Renal cortical epithelial cell (primary cell): ENCODE measurements at places on chromosomes 7 and 10.

GRCh38 chr10:86250399-86250798 lies 116.2 kb downstream of the GRID1 start:
- DNase-seq: no peak

DNA sequence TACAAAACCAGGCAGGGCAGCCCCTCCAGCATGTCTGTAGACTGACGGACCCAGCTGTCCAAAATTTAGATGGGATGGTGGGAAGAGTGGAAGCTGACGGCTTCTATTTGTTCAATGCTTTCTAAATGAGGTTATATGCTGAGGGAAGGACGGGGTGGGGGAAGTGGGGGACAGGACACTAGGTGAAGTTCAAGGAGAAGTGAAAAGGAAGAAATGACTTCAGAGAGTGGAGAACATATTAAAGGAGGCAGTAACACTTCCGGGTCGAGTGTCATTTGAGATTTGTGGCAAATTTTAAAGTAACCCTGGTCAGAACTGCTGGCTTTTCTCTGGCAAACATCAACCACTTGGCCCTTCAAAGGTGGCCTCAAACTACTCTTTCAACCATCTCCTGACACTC lies 9.4 kb downstream of the PIP4K2A start:
- DNase-seq: no peak

DNA sequence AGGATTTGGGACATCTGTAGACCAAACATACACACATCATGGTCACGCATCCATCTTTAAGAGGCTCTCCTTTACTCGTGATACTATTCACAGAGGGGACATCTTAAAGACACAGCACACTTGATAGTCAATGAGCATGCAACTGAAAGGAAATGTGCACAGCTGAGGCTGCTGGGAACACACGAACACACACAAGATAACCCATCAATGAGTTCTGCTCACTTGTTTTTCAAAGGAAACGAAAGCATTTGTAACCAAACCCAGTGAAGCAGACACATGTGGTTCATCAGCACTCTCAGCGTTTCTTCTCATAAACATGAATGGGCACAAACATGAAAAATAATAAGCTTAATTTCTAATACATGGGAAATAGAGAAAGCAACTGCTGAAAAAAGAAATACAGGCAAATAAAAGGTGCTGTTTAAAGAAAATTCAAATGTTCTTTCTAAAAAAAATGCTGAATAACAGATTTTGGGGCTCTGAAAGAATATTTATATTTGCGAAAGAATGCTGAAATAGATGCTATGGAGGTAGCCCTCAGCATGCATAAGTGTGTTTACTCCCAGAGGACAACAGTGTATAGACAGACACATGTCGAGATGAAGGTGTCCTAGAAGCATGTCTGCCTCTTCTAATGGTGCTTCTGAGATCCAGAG lies 59.7 kb upstream of the LAMB4 start:
- no peak for DNase-seq

- no peak for DNase-seq
These were observed 57.1 kb upstream of the VSTM2A start for GRCh38 chr7:54485044-54485443.

GRCh38 chr10:49310901-49311554 lies 12.1 kb downstream of the C10orf71 start:
- no peak for DNase-seq

- DNase-seq: no peak
These were observed 13.2 kb downstream of the PTPRN2 start for GRCh38 chr7:158574308-158575036.

GRCh38 chr10:13891128-13892000 lies 304.6 kb downstream of the PRPF18 start:
- no peak for DNase-seq

GRCh38 chr7:146542101-146542500 lies 425.5 kb downstream of the CNTNAP2 start:
- DNase-seq: no peak

DNA sequence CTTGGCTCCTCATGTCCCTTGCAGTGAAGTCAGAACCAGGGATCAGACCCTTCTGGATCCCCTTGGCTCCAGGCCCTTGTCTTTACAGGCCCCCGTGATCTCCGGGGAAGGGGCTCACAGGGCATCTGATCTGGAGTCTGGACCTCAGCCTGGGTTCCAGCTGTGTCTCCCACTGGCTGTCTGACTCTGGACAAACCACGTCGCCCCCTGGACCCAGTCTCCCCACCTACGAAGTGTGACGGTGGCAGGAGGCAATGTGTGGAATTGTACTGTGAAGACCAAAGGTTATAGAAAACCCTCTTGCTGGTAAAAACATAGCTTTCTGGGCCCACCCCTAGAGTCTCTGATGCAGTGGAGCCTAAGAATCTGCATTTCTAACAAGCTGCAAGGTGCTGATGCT lies 15.5 kb upstream of the C10orf71 start:
- no peak for DNase-seq

- DNase-seq: peak; percentile 8
These were observed 77.5 kb downstream of the SLC16A9 start for GRCh38 chr10:59631882-59632807.

GRCh38 chr7:99368750-99369389 lies 5.7 kb upstream of the ARPC1B start:
- no peak for DNase-seq

DNA sequence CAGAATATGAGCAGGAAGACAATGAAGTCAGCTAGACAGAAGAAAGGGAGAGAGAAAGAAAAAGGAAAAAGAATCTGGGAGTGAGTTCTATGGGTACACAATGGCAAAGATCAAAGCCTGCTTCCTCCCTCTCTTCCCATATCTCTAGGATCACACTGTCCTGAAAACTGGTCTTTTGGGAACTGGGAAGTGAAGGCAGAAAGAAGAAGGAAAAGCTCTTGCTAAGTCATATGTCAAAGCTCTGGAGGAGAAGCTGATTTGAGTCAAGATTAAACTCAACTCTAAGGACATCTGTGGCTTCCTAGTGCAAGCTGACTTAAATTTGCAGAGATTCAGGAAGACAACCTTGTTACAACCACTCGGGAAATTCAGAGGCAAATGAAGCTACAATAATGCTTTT lies 147.5 kb downstream of the DOCK4 start:
- no peak for DNase-seq
